ENCODE measurements at places on chromosomes 7 and 10. TPM values are rescaled to one million over a fixed set of nuclear protein-coding genes. Genes with fewer than 3 reads are reported as not detected.

Gene MMP21
- total RNA-seq: 0.05 TPM

Gene GPR26
- not detected for total RNA-seq

- no peak for DNase-seq
These were observed 4.6 kb downstream of the ST7 start for GRCh38 chr7:116957874-116958273.

DNA sequence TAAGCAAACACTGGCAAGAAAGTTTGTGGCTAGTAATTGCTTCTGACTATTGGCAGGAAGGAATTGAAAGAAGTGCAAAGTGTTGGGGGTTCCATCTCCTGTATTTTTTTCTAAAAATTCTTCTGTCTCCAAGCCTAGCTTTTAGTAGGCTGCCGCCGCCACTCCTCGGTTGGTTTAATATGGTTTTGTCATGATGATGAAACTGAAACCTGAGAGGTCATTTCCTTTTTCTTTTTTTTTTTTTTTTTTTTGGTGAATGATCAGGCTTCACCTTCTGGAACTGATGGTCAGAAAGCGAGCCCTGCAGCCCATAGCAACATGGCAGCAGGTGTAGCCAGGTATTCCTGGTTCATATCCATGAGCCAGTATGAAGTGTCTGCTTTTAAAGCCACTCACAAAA lies 75.3 kb upstream of the AGBL3 start:
- no peak for DNase-seq

DNA sequence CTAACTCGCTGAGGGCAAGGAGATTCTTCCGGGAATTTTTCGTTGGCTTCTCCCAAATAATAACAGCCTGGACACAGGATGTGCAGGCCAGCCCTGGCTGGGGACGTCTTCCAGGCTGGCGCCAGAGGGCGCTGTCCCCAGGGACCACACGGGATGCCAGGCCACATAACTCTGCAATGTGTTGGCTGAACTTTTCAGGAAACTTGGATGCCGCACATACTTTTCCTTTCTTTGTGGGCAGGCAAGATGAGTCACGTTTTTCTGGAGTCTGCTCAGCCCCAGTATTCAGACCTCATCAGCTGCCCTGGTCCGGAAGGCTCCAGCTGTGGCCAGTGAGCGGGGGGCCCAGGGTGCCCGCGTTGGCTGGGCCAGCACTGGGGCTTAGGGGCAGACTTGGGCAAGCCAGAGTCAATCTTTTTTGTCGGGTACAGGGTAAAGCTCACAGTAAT lies 122.7 kb downstream of the PRKAG2 start:
- peak; percentile 99 for DNase-seq

GRCh38 chr10:69845574-69846292 lies 44.0 kb downstream of the COL13A1 start:
- DNase-seq: peak; percentile 95

DNA sequence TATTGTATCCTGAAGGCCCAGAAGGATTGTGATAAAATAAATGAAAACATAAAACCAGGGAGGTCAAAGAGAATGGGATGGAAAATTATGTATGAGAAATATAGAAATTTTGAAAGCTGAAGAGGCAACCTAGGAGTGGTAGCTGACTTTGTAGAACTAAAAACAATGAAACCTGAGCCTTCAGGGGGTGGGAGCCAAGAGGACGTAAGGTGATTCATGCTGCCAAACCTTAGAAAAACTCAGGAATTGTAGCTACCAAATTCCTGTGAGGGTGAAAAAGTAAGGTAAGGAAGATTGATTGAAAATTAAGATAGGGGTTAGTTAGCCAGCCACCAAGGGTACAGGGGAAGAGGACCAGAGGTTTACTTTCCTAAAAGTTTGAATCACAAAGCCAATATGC lies 213.2 kb downstream of the KCND2 start:
- DNase-seq: no peak

DNA sequence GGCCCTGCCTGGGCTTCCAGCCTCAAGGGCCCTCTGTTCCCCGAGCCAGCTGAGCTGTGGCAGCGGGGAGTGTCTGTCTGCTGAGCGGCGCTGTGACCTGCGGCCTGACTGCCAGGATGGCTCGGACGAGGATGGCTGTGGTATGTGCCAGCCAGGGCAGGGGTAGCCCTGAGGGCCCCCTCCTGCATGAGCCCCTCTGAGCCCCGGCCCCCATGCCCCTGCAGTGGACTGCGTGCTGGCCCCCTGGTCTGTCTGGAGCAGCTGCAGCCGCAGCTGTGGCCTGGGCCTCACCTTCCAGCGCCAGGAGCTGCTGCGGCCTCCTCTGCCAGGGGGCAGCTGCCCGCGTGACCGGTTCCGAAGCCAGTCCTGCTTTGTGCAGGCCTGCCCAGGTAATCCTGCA lies 28.4 kb upstream of the ZNF467 start:
- DNase-seq: no peak

- DNase-seq: no peak
These were observed 497.6 kb upstream of the PHF14 start for GRCh38 chr7:10475940-10476641.

DNA sequence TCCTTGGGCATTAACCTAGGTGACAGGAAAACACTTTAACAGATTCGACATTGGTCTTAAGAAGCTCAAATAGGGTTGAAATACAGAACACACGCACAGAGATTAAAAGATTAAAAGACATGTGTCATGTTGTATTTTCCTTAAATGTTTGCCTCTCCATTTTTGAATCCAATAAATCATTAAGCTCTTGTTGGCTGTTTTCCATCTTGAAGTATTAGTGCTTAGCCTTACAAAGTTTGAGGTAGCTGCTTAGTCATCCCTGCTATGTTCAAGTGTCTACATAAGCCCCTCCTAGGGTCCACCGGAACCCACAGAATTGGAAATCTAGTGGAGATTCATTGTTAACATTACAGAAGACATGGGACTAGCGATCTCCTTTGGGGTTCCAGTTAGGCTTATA lies 12.7 kb upstream of the GJD4 start:
- no peak for DNase-seq

DNA sequence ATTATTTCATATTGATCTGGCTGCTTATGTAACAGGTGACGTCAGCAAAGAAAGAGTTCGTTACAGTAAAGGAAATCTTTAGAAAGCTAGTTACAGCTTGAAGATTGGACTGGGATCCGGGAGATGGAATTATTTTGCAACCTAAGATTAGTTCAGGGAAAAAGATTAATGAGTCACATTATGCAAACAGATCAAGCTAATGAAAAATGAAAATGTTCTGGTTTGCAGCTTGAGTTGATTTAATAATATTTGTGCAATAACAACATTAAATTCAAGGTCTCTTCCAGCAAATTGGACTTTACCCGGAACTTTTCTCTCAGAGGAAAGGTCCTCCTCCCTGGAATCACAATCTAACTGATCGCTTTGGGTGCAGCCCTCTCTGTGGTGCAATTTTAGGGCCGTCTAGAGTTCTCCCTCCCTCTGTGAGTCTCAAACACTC lies 119.5 kb downstream of the OTUD1 start:
- DNase-seq: no peak

DNA sequence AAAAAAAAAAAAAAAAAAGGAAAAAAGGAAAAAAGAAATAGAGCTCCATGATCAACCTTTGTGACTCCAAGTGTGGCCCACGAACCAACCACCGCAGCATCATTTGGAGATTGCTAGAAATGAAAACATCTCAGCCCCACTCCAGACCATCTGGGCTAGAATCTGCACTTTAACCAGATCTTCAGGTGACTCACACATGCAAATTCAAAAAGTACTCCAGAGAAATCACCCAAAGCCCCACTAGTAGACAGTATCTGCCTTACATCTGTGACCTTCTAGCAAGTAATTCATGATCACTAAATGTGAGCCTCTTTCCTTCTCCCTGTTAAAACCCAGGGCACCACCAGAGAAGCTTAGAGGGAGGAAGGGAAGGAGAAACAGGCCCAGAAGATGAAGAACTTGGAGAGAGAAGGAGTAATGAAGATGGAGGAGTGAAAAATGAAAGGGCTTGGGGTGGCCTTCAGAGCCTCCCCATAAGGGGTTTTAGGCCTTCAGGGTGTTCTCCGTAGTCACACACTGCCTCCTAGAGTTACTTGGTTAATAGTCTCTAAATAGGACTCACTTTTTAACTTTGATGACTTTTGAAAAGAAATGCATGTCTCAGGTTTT lies 94.0 kb downstream of the SLC37A3 start:
- peak; percentile 16 for DNase-seq

- peak; percentile 37 for DNase-seq
These were observed 95.3 kb upstream of the MAGI2 start for GRCh38 chr7:79548727-79549126.
